NCI-H1105 (cell line): ENCODE measurements at places on chromosomes 13 and 19.

DNA sequence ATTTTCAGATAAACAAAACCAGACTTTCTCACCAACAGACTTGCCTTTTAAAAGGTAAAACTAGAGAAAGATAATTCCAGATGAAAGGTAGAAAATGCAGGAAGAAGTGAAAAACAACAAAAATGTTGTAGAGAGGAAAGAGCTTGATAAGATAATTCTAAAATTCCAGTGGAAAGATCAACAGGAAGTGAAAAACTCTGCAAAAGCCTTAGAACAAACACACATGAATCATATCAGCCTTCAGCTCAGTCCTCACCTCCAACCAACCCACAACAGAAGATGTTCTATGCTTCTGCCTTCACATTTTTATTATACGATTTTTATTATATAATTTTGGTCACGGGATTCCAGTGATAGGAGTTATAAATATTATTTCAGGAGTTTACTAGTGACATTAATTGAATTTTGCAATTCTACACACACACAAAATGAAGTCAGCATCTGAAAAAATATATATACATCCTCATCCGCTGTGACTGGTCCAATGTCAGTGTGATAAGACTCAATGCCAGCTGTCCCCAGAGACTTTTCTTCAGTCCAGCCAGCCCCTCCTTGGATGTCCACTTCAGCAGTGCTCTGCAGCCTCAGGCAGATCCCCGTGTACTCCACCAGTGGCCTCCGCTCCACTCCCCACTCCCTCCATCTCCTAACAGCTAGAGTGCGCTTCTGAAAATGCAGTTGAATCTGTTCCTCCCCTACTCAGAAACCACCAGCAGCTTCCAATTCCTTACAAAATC is 57.9 kb downstream of the GADD45B start:
- DNase-seq, result no peak

DNA sequence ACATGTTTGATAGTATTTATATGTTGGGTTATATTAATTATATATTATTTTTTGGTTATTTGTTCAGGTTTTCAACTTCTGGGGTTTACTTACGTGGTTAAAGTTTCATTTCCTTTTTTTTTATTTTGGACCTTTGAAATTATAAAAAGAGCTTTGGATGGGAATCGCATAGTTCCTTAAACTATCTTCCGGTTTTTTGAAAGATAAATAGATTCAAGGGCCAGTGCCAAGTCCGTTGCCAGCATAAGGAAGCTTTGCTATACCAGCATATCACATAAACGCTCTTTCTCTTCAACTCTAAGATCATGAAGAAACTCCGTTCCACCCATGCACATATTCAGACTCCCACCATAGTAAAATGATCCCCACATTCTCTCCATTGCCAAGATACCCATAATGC is 7.4 kb upstream of the OXGR1 start:
- DNase-seq, result no peak

GRCh38 chr19:610801-611480 is 21.3 kb downstream of the HCN2 start:
- DNase-seq, result no peak

- DNase-seq, result no peak
These were observed 54.8 kb upstream of the HMGB1 start for GRCh38 chr13:30520571-30520970.

- no peak for DNase-seq
These were observed 38.9 kb upstream of the MEDAG start for GRCh38 chr13:30867089-30867669.

DNA sequence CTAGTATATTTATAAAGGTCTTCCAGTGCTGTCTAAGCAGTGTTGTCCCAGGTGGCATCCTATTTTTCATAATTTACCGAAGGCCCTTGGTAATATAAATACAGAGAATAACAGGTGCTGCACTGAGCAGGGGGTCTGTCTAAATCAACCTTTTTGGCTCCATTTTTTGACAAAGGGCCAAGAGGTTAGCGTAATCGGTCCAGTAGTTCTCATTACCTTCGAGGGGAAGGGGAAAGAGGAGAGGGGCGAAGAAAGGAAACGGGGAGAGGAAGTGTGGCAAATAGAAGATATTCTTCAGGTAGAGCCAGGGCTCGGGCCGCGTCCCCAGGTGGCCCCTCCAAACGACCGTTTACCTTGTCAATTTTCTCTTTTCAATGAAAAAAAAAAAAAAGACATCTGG is 749 bp upstream of the PAN3 start:
- DNase-seq, result no peak

DNA sequence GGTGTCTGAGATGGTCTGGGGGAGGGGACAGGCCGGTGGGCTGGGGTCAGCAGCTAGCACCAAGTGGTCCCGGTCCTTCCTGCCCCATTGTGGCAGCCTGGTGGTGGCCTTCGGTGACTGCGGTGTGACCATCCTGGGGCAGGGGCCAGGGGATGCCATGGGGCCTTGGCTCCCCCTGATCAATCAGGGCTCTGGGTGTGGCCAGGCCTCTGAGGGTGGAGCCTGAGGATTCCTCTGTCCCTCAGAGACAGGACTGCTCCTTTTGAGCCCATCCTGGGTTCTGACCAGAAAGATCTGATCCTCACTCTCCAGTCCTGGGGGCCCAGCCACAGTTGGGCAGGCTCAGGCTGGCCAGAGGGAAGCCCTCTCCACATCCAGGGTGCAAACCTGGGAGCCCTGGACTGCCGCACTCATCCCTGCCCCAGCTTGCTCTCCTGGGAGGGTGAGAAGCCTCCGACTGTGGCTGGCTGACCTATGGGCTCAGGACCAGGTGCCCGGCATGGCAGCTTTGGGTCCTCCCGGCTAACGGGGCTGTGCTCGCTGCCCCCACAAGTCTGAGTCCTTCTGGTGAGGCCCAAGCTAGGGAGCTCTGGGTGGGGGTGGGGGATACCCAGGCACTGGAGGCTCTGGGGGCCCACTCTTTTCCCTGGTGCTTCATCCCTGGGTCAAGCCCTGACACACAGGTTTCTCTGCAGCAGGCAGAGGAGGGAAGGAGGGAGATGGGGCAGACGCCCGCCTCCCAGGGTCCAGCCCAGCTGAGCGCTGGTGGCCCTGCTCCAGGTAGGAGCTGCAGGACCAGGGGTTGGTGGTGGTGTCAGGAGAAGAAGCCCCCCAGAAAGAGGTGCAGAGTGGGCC is 59.5 kb downstream of the IER2 start:
- no peak for DNase-seq

- DNase-seq, result no peak
These were observed 392.1 kb downstream of the EFNB2 start for GRCh38 chr13:106143392-106143791.

DNA sequence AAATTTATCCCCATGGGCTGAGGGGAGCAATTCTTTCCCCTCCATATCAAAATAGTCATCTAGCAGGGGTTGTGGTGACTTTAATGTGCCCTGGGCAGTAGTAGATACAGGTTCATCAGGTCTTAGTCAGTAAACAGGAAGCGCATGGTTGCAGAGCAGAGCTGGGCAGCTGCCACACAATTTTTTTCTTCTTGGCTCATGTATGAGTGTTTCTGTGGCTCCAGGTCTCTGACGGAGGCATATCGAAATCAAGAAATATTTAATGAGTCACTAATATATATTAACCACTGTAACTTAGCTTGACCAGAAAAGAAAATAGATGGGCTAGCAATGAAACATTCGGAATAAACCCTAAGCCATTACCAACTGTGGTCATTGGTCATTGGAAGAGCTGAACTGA is 68.4 kb upstream of the UBL3 start:
- DNase-seq, result no peak

GRCh38 chr13:111387026-111387871 is 66.8 kb downstream of the TEX29 start:
- no peak for DNase-seq

- no peak for DNase-seq
These were observed 61.9 kb downstream of the AP1M1 start for GRCh38 chr19:16259385-16260159.

DNA sequence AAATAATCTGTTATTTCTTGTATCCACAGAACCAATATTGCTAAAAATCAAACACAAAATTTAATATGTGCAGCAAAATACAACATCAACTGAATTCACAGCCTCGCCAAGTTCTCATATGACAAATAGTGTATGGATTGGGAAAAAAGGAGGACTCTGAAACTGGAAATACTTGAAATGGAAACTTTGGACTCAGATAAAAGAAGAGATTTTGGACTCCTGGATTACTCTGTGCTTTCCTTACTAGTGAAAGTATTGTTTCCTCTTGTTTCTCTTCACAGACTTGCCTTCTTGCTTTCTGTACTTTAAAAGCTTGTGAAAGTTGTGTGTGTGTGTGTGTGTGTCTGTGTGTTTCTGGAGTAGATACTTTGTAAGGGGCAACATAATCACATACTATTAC is 1596.3 kb downstream of the PCDH9 start:
- DNase-seq, result no peak

DNA sequence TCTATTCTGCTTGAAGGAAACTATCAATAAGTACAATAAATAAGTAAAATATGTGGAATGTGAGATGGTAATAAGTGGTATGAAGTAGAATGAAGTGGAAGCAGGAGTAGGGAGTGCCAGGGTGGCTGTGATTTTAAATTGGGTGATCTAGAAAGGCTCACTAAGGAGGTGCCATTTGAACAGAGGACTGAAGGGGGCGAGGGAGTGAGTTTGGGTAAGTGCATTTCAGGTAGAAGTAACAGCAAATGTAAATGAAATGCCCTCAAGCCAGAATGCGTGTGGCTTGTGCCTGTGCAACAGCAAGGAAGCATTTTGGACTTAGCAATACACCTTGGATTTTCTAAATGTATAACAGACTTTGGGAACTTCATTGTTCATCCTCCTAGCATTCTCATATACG is 77.1 kb downstream of the CCNA1 start:
- no peak for DNase-seq

GRCh38 chr19:788983-789700 is 8.1 kb upstream of the PTBP1 start:
- no peak for DNase-seq

DNA sequence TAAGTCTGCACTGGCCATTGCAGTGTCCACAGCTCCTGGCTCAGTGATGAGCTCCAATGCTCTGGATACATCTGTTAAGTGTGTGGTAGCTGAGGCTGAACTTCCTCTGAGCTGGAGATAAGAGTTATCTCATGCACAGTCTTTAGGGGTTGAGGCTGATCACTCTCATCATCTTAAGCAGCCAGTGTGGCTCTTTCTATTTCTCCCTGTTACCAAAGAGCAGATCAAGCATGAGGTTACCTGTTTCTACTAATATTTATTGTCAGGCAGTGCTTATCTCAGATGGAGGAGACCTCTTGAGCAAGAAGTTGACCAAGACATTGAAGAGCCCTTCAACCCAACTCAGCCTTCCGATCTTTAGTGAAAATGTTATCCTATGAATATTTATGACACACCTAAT is 6.6 kb upstream of the OR10H2 start:
- DNase-seq, result no peak

DNA sequence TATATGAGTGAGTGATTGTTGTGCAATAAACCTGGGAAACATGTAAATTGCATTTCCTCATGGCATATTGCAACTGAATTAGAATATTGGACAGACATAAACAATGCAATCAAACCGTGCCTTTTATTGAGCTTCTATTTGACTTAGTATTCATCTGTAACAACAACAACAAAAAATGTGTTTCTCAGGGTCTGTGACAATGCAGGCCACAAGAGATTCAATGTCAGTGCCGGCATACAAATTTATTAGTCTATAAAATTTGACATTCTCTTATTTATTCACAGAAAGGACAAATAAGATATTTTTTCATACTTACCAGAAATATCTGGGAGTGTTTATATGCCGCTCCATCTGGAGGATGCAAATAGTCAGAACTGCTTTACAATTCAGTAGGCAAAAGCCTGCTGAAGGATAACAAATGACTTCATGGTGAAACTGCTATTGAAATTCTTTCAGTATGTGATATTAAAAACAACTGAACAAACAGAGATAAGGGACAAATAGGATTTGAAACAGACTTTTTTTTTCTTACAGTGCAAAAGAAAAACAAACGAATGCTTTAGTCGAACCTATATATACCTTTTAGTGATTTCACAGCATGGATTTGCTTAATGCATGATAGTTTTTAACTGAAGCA is 77.2 kb downstream of the DACH1 start:
- no peak for DNase-seq

GRCh38 chr13:99693852-99694611 is 192.8 kb downstream of the TM9SF2 start:
- DNase-seq, result no peak

DNA sequence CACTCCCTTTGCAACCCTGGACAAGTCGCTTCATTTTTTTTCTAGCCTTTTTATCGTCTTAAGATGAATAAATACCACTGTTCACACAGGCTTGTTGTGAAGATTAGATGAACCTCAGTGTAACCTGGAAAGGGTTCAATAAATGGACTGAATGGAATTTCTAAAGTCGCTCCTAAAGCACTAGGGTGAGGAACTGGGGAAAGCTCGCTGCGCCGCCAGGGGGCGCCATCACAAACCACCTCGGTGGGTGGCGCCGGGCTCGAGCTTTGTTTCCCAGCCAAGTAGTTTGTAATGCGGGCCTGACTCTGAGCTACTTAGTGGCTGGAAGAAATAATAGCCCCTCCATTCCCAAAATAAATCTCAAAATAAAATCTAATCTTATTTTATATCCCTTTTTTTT is 2.2 kb upstream of the CEACAM6 start:
- peak; percentile 78 for DNase-seq

DNA sequence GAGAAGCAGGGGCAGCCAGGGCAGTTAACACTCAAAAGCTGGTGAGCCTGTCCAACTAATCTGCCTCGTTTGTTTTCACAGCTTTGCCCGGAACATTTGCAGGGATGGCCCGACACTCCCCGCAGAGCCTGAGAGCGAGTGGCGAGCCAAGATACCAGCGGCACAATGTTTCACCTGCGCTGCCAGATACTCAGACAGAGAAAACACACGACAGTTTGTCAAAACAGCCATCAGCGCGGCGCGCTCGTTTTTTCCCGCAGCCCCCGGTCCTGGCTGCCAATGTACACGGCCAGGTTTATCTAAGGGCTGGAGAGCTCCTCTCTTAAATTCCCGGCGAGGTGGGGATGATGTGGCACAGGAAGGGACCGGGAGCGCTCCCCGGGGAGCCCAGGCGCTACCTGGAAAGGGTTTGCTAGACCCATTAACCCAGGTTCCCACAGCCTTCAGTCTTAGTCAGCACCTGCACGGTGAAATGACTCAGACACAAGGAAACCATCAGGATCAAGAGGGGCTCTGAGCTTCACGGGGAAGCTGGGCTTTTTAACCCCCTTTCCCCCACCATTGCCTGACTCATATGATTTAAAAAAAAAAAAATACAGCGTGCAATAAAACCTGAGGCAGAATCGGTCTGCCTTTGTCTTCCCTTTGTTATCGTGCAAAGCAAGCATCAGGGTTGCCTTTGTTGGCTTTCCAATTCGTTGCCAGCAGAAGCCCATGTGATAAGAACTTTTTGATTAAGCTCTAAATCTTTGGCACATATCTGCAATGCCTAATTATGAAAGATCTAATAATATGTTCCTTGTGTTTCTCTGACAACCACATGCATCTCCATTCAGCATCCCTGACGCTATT is 186.2 kb downstream of the EFNB2 start:
- DNase-seq, result peak; percentile 87

DNA sequence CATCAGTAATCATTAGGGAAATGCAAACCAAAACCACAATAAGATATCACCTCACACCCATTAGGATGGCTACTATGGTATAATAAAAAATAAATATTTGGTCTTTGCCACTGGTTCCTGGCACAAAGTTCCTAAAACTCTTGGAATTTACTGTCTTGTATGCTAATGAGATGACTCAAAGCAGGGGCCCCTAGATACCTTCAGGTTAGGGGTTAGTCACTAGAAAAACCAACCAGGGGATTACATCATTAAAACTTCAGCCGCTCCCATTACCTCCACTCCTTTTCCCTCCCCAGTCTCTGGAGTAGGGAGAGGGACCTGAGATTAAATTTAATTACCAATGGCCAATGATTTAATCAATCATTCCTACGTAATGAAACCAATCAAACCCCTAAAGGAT is 49.6 kb downstream of the THSD1 start:
- DNase-seq, result no peak

GRCh38 chr13:109713681-109714080 is 72.7 kb downstream of the IRS2 start:
- DNase-seq, result no peak
